ENCODE measurements at places on chromosomes 12 and 14.
A peak's percentile ranks its signal among the peaks of the same experiment; 100 is the strongest.

DNA sequence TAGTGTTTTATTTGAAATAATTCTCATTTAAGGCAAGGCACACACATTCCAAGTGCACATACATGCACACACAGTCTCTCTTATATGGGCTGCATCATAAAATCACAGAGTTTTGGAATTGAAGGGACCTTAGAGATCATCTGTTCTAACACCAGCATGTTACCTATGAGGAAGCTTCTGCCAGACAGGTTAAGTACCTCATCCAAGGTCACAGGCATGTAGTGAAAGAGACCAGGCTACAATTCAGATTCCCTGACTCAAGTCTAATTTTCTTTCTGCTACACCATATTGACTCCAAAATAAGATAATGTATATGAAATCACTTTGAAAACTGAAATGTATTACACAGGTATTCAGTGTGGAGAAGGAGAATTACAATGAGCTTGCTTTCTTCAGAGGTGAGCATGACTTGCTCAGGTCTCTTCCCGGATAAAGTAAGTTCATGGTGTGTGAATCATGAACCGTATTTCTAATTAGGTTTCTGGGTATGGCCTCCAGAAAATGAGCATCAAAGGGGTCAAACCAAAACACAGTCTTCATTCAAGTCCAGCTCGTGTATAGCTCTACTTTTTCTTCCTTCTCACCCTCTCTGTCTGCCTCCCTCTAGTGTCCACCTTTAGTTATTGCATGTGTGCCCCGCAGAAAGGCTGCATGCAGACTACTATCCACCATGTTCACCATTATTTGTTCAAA is 411.9 kb downstream of the FUT8 start:
- peak; percentile 17 for DNase-seq

GRCh38 chr12:131282292-131283080 is 328.8 kb downstream of the ADGRD1 start:
- no peak for DNase-seq

DNA sequence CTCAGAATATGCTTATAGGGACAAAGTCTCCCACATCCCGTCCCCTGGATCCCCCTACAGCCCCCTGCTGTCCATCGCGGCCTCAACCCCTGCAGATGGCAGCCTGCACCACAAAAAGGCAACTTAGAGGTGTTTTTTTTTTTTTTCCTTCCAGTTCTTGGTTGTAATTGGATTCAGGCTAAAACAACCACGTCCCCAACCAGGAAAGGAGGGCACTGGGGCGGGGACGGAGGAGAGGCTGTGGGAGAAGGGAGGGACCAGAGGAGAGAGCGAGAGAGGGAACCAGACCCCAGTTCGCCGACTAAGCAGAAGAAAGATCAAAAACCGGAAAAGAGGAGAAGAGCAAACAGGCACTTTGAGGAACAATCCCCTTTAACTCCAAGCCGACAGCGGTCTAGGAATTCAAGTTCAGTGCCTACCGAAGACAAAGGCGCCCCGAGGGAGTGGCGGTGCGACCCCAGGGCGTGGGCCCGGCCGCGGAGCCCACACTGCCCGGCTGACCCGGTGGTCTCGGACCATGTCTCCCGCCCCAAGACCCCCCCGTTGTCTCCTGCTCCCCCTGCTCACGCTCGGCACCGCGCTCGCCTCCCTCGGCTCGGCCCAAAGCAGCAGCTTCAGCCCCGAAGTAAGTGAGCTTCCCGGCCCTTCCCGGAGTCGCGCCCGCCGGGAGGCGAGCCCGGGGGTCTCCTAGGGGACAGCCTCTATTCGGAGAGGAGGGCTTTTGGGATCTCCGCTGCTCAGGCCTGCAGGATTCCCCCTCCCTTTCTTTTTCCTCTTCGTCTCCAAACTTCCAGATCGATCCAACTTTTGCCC is at the start of gene MMP14:
TSS of gene MMP14 (plus strand) at position 285 of the 813 bp plus-strand sequence. CDS start at position 518, 233 bp downstream.
- DNase-seq: peak; percentile 66

GRCh38 chr14:59254146-59254910 is 65.9 kb downstream of the DAAM1 start:
- DNase-seq: peak; percentile 71

- DNase-seq: peak; percentile 74
These were observed 645 bp downstream of the FOXA1 start for GRCh38 chr14:37594238-37594970.

GRCh38 chr12:91974541-91975085 is 171.0 kb downstream of the BTG1 start:
- no peak for DNase-seq

DNA sequence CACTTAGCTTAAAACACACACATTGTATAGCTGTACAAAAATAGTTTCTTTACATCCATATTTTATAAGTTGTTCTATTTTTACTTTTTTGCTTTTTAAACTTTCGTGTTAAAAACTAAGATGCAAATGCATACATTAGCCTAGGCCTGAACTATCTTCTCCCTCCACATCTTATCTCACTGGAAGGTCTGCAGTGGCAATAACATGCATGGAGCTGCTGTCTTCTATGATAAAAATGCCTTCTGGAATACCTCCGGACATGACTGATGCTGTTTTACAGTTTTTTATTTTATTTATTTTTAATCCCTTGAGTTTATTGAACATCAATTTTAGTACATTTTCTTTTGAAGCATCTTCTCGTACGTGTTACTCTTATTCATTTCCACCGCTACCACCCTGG is 112.3 kb upstream of the TSPAN8 start:
- DNase-seq: no peak

DNA sequence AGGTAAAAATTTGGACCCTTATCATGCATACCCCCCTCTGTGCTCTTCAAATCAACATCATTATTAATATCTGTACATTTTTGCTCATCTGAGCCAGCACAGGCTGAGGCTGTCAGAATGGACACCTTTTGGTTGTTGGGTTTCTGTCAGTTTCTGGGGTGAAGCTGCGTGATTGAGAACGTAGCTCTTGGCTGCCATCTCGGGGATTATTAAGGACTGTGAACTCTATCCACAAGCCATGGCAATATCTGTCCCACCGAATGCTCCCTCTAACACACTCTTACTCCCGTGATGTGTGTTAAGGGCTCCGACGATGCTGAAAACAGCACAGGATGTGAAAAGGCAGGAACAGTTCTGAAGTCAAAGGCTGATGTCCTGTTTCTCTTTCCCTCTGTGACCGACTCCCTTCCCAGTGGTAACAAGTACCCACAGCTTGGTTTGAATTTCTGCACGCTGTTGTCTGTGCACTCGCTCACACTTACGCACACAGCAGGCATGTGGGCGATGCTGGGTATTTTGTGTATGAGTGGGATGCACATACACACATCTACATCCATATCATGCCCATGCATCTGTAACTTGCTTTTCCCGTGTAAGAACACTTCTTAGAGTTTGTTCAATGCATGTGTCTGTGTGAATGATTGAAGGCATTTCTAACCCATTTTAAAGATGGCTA is 405.6 kb downstream of the TMEM121 start:
- DNase-seq: no peak

- no peak for DNase-seq
These were observed 145.8 kb upstream of the DCN start for GRCh38 chr12:91328451-91328850.

DNA sequence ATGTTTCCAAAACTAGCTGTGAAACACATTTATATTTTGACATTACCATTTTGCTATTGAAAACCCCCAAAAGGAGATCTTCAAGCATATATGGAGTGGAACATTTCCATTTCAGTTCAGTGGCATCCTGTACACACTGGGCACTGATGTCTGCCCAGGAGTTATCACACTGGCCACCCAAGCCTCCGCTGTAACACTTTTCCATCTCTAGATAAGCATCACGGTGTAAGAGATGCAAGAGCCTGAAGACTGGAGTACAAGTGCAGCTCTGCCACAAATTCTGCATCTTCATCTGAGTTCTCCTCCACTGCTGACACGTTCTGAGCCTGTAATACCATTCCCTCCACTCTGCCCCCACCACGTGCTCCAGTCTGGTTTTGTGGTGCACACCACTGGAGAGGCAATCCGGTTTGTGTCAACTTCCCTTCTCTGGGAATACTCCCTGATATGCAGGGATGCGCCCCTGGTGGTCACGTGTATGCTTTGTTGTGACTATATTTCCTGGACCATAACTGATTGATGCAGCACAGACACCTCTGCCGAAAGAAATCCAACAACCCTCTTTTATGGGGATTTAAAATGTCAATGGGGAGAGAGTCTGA is 12.7 kb downstream of the SPTLC2 start:
- no peak for DNase-seq
